ENCODE measurements at places on chromosomes 11 and 22.

DNA sequence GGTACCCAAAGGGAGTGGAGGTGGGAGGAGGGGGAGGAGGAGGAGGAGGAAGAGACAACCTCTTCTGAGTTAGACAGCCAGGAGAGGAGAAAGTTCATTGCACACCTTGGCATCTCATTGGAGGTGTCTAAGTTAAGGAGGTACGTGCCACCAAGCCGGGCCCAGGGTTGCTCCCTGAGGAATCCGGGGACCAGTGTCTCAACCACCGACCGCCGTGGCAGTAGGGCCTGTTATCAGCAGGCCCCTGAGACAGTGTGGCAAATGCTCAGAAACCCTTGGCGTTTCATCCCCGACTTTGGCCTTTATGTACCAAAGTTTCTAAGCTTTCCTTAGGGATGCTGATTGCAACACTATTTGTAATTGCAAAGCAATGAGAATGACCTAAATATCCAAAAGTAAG, 95.0 kb upstream of the NNMT start:
- no peak for DNase-seq

- DNase-seq, result no peak
Measured at GRCh38 chr22:37633089-37633624, 6.3 kb upstream of the SH3BP1 start.

- DNase-seq, result no peak
Measured at GRCh38 chr22:41341012-41341411, 39.7 kb downstream of the ZC3H7B start.

GRCh38 chr11:43989162-43989981, 46.9 kb downstream of the C11orf96 start:
- DNase-seq, result no peak

- DNase-seq, result no peak
Measured at GRCh38 chr11:60485987-60486386, 6.6 kb upstream of the MS4A12 start.

- DNase-seq, result no peak
Measured at GRCh38 chr11:119488256-119488995, 65.5 kb upstream of the THY1 start.

GRCh38 chr11:66979336-66979980, 4.4 kb downstream of the C11orf86 start:
- DNase-seq, result no peak

DNA sequence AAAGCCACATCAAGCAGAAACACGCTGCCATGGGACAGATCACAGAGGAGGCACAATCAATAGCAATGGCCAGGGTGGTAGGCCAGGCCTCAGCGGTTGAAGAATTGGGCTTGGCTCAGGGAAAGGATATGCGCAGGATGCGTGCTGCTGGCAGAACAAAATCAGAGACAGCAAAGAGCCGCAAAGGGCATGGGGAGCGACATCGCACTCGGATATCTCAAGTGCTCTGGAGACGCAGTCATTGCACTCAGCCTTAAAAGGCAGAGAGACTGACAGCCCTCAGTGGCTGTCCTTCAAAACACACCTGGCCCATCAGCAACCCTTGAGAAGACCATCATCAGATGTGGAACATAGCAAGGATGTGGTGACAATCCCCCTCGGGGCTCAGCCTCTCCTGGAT, 50.5 kb downstream of the CSNK2A3 start:
- DNase-seq, result no peak

GRCh38 chr22:47204002-47204979, 441.8 kb downstream of the TBC1D22A start:
- no peak for DNase-seq

- DNase-seq, result no peak
Measured at GRCh38 chr22:22550789-22551434, 8.2 kb downstream of the PRAME start.

DNA sequence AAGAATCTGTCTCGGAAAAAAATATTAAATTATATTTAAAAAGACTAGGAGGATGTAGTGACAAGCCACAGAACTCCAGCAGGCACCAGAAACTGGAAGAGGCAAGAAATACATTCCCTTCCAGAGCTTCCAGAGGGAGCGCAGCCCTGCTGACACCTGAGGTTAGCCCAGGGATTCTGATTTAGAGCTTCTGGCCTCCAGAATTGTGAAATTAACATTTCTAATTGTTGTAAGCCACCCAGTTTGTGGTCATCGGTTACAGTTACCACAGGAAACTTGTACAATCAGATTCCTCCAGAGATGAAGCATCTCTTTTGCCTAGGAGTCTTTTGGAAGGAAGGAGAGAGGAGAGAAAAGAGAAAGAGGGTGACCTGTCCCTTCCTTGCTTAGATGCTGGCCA, 6.4 kb upstream of the UBASH3B start:
- DNase-seq, result no peak

DNA sequence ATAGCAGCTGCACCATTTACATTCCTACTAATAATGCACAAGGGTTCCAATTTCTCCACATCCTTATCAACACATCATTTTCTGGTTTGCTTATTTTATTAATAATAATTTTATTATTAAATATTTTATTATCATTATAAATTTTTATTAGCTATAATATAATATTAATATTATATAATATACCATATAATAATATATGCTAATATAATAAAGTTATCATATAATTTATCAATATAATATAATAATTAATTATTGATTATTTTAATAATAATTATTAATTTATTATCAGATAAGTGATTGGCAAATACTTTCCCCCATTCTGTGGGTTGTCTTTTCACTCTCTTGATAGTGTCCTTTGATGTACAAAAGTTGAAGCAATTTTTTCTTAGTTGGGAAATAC, 27.7 kb downstream of the OR2AT4 start:
- DNase-seq, result no peak

DNA sequence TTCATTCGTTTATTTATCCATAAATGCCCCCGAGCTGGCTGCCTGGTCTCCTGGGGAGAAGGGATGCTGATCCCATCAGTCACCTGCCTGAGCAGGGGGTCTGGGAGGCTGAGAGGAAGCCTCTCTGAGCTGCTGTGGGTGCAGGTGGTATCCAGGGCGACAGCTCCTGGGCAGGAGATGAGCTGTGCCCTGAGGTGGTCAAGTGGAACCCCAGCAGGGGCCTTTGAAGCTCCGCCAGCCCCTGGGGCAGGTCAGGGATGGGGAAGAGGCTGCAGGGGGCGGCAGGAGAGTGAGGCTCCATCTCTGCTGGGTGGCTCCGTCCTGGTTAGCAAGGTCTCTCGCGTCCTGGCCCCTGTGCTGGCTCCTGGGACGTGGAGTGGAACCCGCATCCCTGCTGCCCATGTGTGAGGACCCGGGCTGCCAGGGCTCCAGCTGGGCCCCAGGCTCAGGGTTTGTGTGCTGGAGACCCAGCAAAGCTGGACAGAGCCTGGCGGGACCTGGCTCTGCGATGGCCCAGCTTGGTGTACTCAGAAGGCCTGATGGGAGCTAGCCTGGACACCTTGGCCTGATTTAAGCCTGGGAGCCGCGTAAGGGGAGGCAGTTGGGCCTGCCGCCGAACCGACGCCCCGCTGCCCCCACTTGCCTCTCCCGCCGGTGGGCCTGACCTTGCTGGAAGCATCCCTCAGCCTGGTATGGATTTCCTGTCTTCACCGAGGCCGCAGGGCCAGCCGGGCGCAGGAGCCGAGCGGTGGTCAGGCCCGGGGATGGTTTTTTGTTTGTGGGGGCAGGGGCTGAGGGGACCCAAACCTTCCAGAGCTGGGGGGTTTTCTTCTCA, 44.5 kb downstream of the RTN4R start:
- DNase-seq, result no peak

- DNase-seq, result no peak
Measured at GRCh38 chr11:134562196-134562595, 150.2 kb upstream of the B3GAT1 start.

DNA sequence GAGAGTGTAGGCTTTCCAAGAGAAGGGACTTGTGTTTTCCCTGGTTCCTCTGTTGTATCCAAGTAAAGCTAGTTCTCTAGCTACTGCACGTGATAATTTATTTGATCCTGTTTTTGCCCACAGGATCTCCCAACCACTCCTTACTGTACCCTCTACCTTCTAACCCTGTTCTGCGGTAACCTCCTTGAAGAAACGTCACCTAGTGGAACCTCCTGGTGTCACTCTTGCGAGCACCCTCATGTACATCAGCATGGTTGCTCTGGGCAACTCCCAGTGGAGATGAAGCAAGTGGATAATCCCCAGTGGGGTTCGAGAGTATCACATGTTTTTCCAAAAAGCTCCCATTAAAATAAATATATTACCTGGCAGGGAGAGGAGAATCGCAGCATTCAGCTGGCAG, 108.9 kb upstream of the CLMP start:
- DNase-seq, result no peak

- no peak for DNase-seq
Measured at GRCh38 chr11:134030853-134031252, 38.0 kb upstream of the JAM3 start.

DNA sequence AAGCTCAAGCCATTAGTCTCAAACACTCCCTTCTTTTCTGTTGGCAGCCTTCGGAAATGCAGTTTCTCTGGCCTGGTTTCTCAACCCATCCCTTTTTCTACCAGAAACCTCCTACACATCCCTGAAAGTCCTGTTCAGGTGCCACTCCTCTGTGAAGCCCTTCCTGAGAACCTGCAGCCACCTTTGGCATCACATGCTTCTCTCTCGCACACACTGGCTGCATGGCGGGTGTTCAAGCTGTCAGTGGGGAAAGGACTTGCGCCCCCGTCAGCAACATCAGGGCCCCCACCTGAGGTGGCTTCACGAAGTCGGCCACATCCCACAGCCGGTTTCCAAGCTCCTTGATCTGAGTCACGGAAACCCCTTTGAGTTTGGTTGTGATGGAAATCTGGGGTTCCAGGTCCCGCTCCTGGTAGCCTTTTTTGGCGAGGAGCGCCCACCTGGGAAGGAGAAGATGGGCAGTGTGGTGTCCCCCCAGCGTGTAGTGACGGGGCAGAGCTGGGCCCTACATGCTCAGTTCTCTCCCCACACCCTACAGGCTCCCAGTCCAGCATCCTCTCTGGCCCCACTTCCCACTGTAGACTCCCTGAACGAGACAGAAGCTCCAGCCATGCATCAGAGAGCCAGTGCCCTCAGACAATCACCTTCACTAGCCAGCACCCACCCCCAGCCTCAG, 1.7 kb upstream of the LRRC74B start:
- DNase-seq, result no peak

DNA sequence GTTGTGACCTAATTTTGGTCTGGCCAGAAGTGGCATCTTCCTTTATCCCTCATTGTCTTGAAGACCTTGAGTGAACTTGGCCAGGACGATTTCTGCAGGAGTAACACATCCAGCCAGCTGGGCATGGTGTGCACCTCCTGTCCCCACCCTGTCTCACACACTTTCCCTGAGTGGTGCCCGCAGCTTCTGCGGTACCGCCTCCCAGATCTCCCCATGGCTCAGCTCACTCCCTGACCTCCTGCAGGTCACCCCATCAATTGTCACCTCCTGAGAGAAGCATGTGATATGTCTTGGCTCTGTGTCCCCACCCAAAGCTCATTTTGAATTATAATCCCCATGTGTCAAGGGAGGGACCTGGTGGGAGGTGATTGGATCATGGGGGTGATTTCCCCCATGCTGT, 50.2 kb upstream of the TP53I11 start:
- DNase-seq, result no peak

- no peak for DNase-seq
Measured at GRCh38 chr11:132439711-132440255, 1069.4 kb downstream of the NTM start.

DNA sequence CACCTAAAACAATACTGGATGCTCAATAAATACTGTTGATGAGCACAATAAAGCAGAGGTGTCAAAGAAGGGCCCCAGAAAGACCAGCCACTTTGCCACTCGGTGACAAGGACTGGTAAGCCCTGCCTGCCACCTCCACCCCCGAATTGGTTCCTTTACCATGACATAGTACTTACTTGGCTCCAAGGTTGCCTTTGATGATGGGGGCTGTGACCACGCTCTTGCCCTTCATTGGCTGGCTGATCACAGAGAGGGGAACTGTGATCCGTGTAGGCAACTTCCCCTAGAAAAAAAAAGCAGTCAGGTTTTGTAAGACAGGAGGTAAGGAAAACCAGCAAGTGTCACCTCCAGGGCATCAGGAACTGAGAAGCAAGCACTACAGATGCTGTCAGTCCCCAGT, 29.7 kb downstream of the NFRKB start:
- no peak for DNase-seq

- peak; percentile 16 for DNase-seq
Measured at GRCh38 chr11:68213135-68213515, at the start of gene KMT5B. Gene KMT5B (minus strand): TSS chr11:68213296. CDS start chr11:68190076, 23,220 bp downstream.

DNA sequence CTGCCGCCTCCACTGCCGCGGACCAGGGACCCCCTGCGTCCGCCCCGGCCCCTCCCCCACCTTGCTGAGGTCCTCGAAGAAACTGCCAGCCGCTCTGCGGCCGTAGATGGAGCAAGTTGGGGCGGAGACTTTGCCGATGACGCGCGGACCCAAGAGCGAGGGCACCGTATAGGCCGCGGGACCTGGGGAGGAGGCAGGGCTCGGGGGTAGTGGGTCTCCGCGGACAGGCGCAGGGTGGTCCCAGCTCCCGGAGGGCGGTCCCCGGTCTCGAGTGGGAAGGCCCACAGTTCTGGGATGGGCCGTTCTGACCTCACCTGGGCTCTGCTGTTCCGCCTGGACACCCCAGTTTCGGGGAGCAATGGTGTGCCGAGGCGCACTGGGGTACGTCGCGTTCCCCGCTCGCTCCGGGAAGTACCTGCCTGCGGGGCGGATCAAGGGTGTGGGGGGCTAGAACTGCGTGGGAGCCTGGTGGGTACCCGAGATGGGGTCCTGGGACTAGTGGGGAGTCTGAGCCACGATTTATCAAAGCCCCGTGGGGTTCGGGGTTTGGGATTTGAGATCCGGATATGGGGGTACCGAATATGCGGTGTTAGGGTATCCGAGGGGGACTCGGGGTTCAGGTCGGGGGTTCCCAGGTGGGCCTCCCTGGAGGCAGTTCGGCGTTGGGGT, 1.2 kb upstream of the TYMP start:
- DNase-seq, result peak; percentile 67

DNA sequence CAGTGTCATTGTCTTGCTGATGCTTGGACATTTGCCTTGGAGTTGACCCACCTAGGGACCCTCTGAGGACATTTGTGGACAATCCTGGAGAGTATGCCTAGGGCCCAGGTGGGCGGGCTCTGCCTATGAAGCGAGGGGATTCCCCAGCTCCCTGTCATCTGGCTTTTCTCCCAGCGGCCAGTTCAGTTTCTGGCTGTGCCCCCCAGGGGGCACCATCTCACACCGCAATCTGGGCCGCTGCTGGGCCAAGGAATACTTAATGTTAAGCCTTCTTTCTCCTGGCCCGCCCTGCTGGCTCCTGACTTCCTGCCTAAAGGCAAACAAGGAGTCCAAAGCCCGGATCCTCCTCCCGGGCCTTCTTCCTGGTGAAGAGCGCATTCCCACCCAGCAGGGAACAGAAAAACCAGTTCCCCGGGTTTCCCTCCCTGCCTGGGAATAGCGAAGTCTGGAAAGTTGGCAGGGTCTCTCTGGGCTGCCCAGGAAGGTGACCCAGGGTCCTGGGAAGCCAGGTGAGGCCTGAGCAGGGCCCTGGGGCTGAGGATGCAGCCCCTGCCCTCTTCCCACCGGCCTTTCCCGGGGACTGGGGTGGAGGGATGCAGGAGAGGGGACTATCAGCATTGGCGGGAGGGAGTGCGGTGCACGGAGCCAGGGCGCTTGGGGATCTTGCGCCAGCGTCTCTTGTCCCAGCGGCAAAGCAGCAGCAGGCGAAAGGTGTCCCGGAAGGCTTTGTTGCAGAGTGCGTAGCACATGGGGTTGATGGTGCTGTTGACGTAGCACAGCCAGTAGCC, 11.9 kb downstream of the CHRM1 start:
- no peak for DNase-seq
